ENCODE measurements at places on chromosomes 4 and X.

GRCh38 chrX:2559124-2559523 lies 58.3 kb upstream of the DHRSX start:
- DNase-seq, result no peak

DNA sequence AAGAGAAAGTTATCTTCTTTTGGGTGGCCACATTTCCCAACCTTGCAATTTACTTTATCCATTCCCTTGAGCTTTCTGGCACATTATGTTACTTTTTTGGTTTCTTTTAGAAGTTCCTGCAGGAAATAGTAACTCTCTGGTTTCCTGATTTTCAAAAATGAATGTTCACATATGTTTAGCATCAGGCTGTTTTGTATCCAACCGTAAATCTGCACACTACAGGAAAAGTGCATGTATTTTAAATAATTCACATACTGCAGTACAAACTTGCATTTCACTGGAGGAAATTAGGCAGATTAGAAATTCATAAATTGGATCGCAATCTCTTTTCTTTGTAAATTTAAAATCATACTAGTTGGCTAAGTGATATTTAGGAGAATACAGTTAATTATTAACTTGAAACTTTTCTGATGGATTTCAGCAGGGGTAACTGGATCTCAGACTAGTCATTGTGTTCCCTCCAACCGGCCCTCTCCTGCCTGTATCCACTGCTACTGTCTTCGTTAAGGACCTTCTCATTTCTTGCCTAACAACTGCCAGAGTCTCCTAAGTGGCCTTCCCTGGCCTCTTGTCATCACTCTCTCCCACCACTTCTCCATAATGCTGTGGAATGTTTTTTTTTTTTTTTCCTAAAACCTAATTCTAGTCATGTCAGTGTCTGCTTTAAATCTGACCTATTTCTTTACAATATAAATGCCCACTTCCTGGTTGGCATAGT lies 137.2 kb downstream of the UNC5C start:
- DNase-seq, result no peak

GRCh38 chr4:125314676-125315575 lies at the start of gene FAT4:
Gene FAT4, plus strand, starts transcription at chr4:125314955. Its CDS starts 1,457 bp downstream, at chr4:125316412.
- peak; percentile 78 for DNase-seq

DNA sequence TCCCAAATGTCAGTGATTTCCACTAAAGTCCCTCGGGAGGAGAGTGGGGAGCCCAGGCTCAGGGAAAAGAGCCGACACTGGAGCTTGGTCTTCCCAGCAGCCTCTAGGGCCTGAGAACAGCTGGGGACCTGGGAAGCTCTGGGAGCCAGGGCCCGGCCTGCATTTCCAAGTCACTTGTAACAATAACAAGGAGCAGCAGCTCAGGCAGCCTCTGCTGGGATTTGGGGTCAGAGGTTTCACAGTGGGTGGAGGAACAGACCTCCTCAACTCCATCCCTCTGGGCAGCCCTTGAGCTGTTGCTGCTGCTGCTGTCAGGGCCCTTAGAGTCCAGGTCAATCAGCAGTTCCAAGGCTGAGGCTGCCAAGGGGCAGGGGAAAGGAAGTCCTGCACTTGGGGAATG lies 11.1 kb downstream of the STARD8 start:
- DNase-seq, result peak; percentile 22

DNA sequence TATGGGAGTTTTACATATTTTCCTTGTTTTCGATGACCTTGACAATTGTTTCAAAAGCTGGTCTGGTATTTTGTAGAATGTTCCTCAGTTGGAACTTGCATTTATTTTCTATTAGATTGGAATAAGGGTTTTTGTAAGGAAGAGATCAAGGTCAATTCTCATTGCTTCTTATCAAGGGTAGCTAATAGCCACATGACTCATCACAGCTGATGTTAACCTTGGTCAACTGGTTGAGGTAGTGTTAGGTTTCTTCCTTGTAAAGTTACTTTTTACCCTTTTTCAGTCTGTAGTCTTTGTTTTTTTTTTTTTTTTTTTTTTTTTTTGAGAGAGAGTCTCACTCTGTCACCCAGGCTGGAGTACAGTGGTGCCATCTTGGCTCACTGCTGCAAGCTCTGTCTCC lies 257.2 kb downstream of the SNCA start:
- no peak for DNase-seq

- no peak for DNase-seq
These were observed 17.7 kb downstream of the APELA start for GRCh38 chr4:164894702-164895101.

DNA sequence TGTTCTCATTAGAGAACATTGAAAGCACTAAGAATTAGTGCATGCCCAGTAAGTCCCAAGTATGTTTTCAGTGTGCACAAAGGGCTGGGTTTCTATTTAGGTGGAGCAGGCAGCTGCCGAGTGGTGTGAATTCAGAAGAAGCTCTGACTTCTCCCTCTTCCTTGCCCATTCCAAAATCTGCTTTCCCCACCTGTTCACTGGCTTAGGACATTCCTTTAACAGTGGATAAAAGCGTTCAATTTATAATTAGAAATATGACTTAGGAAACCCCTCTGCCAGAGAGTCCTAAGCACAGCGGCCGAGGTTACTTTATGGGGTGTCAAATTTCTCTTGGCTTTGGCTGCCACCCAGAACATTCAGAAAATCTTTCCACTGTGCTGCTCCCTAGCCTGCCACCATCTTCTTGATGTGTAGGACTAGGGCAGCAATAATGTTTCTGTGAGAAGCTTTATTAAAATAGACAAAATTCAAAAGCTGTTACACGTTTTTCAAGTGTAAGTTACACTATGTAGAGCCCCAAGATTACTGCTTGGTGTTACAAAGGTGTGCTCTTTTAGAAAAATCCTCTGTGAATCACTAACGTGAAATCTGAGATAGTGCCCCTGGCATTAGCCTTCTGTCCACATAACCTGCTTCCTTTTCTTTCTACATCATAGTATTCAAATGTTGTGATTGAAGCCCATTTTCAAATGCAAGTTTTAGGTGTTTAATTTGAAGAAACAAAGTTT lies 191.6 kb upstream of the ANKRD50 start:
- DNase-seq, result no peak

GRCh38 chr4:112214390-112215264 lies 17.0 kb upstream of the AP1AR start:
- DNase-seq, result no peak

DNA sequence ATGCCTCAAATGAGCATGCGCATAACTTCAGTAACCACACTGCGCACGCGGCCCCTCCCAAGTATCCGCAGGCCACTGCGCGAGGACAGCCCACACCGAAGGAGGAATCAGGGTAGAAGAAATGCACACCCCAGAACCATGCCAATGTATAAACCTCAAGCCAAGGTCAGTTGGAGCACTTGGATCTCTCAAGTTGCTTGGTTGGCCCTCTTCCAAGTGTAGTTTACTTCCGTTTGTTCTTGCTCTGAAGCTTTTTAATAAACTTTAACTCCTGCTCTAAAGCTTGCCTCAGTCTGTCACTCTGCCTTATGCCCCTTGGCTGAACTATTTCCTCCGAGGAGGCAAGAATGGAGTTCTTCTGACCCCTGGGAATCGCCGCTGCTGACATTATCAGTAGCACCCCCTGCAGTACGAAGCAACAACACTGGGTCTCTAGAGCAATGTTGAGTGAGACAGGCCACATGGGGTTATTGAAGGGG lies 22.0 kb upstream of the SPINK2 start:
- DNase-seq, result no peak

DNA sequence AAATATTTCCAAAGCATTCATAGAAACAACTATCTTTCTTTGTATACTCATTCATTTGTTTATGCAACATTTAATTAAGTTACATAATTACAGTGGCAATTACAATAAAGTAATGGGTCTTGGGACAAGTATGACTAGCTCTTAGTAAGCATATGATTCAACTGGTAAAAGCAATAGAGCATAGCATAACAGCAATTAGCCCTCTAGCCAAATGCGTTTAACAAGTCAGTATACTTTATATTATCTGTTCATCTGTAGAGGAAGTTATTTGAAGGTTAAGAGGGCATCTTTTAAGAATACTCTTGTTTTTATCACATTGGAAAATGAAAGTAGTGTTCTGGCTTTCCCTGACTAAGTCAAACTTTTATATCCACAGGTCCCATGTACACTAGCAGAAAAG lies 198.1 kb upstream of the UGT8 start:
- DNase-seq, result no peak

DNA sequence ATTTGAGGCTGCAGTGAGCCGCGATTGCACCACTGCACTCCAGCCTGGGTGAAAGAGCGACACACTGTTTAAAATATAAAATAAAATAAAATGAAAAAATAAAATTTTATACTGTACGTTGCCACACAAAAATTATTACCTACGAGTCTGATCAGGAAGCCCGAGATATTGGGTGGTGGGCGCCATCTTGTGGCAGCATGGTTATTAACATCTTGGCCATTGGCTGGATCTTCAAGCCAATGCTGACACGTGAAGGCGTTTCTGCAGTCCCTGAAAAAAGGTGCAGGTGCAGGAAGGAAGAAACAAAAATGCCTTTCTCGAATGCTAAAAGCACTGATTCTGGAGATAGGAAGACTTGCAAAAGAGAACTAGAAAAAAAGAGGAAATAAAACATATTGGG lies 4.9 kb upstream of the TLR8 start:
- DNase-seq, result peak; percentile 6

DNA sequence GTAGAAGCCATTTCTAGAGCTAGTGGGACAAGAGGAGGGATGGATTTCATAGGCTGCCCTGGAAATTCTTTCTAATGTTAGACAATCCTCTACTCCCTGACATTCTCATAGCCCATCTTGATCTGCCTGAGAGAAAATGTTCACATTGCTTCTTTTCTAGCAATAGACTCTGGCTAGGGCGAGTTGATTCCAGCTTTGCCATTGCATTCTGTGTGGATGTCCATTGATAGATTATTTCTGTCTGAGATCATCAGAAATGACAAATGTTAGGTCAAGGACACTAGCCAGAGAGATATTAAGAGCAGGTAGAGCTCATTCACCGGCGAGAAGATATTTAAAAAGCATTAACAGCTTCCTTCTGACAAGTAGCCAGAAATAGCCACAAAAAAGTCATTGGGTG lies 184.7 kb downstream of the LDB2 start:
- DNase-seq, result no peak

DNA sequence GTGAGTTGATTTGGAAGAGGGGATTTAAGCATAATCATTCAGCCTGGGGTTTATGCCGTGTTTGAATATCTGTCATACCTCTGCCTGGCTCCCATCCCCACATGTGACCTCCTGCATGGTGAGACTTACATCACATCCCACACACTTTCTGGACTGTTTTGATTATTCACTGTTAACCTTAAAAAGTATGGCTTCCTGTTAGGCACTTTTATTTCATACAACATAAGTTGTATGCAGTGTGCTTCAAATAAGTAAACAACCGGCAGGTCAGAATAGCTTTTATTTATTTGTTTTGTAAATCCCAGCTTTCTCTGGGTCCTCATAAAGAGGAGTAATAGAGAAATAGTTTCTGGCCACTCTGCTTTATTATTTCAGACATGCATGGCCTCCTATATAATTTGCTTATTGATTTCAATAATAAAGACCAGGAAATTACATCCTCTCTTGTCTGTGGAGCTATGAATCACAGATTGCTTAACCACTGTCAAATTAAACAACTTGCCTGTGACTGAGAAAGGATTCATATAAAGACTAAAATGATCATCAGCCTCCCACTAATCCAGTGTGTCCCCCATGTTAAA lies 376.8 kb upstream of the ZFP42 start:
- no peak for DNase-seq
